ENCODE measurements at places on chromosomes 16 and 17.
A peak's percentile ranks its signal among the peaks of the same experiment; 100 is the strongest.

GRCh38 chr17:21303441-21304065 lies 19.0 kb downstream of the MAP2K3 start:
- DNase-seq: no peak

DNA sequence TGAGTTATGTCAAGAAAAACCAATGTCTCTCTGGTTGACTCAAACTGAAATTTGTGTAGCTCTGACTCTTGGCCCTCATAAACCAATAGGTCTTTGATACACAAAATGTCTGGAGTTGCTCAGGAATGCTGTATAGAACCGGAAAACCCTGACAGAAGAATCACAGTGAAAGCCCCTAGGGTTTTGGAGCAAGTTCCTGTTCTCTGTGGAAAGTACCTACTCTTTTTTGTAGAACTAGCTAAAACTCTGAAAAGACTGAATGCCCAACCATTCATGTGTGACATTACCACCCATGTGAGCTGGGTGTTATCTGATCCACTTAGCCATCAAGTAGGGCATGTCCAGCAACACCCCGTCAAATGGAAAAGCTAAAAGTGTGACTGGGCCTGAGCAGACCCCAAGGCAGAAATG lies 28.8 kb downstream of the CCL4 start:
- DNase-seq: no peak

GRCh38 chr17:42405963-42406495 lies 17.0 kb downstream of the CAVIN1 start:
- DNase-seq: peak; percentile 49

DNA sequence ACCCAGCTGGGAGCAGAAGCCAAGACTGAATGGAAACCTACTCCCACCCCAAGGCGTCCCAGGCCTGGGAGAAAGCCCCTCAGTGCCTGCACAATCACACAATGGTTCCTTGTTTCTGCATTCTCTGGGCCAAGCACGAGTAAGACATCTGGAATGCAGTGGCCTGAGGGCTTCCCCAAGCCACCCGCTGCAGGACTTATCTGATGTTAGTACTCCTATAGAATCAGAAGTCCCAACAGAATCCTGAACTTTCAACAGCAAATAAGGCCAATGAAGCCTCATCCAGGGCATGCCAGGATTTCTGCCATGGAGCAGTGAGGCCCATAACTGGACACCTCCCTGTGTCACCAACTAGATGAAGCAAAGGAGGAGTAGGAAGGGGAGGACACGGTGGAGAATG lies 28.6 kb downstream of the MYO18A start:
- DNase-seq: no peak

DNA sequence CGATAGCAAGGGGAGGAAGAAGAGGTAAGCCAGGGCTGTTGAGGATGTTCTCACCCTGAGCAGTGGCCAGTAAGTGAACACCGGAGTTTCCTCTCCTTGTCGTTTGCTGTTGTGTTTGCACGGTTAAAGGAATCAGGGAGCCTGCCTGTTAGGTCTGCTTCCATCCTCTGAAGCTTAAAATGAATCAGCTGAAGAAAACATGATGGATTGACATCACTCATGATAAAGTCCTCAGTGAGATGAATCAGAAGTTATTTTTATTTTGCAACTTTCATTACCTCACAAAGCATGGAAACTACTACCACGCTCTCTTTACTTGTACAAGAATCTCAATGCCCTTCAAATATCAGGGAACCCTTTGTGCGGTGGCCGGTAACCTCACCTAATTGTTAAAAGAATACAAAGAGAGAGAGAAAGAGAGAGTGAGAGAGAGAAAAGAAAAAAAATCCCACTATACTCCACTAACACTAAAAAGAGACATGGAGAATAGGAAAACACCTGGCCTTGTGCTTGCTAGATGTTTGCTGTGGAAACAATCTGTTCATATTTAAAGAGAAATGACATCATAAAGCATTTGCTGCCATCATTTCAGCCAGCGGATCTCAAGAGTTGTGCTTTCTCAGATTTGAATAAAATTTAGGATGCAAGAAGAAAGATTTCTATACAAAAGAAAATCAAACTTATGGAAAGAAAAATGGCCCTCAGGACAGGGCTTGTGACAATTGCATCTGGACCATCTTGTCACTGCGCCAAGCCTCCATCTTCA lies 441.6 kb upstream of the SALL1 start:
- DNase-seq: no peak

DNA sequence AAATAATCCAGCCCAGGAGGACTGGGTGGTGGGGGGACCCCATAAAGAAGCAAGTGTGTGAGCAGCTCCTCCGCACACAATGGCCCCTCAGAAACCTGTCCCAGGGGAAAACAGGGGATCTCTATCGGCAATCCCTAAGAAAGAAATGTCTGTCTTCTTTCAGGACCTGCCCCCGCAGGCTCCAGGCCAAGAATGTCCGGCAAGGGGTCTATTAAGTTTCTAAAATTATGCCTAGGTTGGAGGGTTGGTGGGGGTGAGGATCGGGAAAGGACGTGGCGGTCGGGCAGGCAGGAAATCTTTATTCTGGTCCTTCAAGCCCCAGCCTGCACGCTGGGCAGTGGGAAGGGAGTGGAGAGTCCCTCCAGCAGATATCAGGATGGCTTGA lies 23.4 kb upstream of the LITAF start:
- no peak for DNase-seq

- DNase-seq: no peak
Measured at GRCh38 chr17:16442141-16442540, 26.8 kb downstream of the TRPV2 start.

DNA sequence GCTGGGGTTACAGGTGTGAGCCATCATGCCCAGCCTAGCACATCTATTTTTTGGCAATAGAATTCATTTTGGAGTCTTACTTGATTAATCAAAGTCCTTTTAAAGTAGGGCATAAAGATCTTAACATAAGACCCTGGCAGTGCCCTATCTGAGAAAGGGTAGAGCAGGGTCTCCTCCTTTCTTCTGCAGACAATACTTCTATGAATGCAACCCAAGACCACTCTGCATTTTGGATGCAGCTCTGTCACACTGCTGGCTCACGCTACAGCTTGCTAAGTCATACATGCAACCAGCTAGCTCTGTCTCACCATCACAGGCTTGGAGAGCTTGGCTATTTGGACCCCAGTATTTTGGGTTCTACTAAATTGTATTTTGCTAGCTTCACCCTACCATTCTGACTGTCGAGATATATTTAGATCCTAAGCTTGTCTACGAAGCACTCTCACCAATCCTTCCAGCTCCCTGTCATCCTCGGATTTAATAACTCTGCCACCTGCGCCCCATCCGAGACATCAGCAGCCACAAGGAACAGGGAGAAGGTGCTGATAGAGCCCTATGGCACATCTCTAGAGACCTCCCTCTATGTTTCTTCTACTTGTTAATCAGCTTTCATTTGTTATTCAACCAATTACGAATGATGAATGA lies 45.1 kb downstream of the RBFOX3 start:
- no peak for DNase-seq

GRCh38 chr17:59315866-59316265 lies 15.6 kb upstream of the YPEL2 start:
- no peak for DNase-seq

GRCh38 chr16:58211846-58212245 lies 13.9 kb upstream of the CSNK2A2 start:
- no peak for DNase-seq

DNA sequence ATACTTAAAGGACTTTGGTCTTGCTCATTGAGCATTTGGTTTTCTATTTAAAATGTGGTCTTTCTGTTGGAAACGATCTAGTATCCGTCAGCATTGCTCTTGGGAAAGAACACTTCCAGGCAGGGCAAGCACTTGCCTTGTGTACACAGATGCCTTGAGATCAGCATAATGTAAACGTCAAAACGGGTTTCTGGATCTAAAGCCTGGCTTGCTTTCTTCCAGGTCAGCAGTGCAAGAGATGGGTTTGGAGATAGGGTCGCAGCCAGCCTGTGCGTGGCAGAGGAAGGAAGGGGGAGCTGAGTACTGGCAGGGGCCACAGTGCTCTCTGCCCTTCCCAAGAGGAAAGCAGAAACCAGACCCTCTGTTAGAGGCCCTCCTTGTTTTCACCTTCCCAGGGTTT lies 175.5 kb downstream of the LGALS9B start:
- no peak for DNase-seq

GRCh38 chr16:51880776-51881175 lies 666.2 kb downstream of the TOX3 start:
- no peak for DNase-seq

DNA sequence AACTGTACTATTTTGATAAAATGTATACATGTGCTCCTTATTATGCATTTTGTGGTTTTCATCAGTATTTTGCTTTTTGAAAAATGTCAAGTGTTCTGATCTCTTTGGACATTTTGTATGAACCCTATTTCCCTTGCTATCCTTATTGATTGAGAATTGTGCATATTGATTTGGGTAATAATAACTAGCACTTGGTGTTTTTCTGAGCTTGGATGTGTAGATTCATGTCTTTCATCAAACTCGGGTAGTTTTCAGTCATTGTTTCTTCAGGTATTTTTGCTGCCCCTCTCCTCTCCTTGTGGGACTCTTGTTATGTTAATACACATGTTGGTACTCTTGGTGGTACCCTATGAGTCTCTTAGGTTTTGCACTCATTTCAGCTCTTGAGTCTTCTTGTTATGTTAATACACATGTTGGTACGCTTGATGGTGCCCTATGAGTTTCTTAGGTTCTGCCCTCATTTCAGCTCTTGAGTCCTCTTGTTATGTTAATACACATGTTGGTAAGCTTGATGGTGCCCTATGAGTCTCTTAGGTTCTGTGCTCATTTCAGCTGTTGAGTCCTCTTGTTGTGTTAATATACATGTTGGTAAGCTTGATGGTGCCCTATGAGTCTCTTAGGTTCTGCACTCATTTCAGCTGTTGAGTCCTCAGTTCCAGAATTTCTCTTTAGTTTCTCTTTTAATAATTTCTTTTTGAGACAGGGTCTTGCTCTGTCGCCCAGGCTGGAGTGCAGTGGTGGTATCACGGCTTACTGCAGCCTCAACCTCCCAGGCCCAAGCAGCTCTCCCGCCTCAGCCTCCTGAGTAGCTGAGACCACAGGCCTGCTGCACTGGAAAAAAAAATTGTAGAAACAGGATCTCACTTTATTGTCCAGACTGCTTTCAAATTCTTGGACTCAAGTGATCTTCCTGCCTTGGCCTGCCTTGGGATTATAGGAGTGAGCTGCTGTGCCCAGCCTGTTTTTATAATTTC lies 19.3 kb downstream of the ZNF750 start:
- DNase-seq: no peak

GRCh38 chr16:85687651-85688471 lies 893 bp downstream of the GINS2 start:
- DNase-seq: no peak

GRCh38 chr16:2936436-2937011 lies 24.8 kb downstream of the FLYWCH1 start:
- DNase-seq: no peak

DNA sequence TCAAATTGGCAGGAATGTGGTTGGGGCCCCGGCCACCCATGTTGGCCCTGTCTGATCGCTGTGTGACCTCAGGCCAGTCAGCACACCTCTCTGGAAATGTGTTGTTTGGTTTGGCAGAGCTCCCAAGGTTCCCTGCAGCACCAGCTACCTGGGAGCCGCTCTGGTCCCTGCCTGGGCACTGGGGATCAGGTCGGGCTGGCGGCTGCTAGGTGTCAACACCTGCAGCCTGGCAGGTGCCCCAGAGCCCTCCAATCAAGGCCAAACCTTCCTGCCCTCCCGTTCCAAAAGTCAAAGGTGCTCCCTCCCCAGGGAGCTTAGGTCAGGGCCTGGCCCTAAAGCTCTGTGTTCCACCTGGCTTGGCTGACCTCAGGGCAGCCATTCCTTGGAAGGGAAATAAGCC lies 55.9 kb downstream of the ZDHHC7 start:
- no peak for DNase-seq

GRCh38 chr16:28910086-28911031 lies 14.7 kb downstream of the RABEP2 start:
- DNase-seq: peak; percentile 81

- no peak for DNase-seq
Measured at GRCh38 chr17:75010683-75011400, 1.6 kb upstream of the MRPL58 start.

GRCh38 chr17:39551879-39552278 lies 55.8 kb downstream of the NEUROD2 start:
- DNase-seq: no peak

- no peak for DNase-seq
Measured at GRCh38 chr16:79728048-79728922, 127.7 kb upstream of the MAF start.

DNA sequence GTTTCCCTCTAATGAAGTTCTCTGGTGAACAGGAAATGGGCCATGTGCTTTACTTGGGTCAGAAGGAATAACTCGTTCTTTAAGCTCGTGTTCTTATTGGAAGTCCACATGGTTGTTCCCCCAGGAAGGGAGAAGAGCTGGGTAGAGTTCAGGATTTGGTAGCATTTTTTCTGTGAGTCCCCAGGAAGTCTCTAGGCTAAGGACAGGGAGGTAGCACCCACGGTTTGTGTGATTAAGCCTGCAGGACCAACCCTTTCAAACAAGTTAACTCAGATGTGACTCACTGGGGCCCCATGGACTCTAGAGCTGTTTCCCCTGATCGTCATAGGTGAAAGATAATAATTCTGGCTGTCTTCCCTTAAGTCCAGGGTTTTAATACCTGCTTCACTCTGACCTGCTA lies 16.4 kb downstream of the SAP30BP start:
- DNase-seq: no peak

GRCh38 chr17:11074451-11074850 lies 166.6 kb upstream of the SHISA6 start:
- no peak for DNase-seq

- DNase-seq: no peak
Measured at GRCh38 chr16:1863681-1864460, 8.1 kb downstream of the MEIOB start.

DNA sequence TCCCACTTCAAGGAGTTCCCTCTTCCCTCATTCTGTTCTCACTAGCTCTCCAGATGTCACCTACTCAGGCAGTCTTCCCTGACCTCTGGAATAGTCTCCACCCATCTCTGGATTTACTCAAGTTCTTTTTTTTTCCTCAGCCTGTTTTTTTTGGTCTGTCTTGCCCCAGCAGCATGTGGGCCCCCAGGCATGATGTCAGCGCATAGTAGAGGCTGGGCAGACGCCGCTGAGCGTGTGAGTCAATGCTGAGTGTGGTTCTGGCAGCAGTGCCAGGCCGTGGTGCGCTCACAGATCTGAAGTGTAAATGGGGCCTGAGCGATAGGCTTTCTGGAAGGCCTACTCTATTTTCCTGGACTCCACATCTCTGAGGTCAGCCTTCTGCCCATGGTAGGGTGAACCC lies 2.7 kb upstream of the KCNJ18 start:
- no peak for DNase-seq

- no peak for DNase-seq
Measured at GRCh38 chr16:11800382-11800718, 3.3 kb upstream of the ZC3H7A start.

- no peak for DNase-seq
Measured at GRCh38 chr16:86507173-86508027, 2.9 kb upstream of the FOXF1 start.
